ENCODE measurements at places on chromosomes 7 and 10.

DNA sequence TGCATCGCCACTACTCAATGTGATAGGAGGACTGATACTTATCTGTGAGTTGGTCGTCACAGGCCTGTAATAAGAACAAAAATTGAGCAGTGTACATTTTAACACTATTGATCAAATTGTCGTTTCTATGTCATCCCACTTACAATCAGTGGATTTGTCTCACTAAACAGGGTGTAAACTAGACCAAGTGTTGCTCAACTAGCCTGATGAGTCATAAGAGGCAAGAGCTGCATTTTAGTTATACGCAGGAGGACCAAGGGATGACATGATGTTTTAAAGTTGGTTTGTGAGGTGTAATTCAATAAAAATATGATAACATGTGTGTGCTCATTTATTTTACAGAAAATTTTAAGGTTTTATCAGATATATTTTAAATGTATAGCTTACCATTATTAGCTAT, 1239.2 kb downstream of the REEP3 start:
- DNase-seq: no peak

DNA sequence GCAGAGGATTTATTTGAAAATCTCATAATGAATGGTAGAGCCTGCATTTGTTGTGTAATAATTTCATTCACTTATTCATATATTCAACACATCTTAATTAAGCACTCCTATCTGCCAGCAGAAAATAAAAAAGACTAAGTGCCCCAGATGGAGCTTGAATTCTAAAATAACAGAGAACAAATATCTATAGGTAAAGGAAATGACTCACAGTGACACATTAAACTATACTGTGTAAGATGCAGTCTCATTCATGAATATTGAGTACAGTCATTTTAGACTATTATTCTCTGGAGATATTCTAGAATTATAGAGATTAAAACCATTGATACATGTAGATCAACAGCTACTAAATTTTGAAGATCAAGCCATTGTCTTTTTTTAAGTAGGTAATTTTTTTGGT, 72.1 kb downstream of the PTPRZ1 start:
- DNase-seq: no peak

GRCh38 chr7:29607889-29608288, 44.3 kb downstream of the PRR15 start:
- DNase-seq: no peak

DNA sequence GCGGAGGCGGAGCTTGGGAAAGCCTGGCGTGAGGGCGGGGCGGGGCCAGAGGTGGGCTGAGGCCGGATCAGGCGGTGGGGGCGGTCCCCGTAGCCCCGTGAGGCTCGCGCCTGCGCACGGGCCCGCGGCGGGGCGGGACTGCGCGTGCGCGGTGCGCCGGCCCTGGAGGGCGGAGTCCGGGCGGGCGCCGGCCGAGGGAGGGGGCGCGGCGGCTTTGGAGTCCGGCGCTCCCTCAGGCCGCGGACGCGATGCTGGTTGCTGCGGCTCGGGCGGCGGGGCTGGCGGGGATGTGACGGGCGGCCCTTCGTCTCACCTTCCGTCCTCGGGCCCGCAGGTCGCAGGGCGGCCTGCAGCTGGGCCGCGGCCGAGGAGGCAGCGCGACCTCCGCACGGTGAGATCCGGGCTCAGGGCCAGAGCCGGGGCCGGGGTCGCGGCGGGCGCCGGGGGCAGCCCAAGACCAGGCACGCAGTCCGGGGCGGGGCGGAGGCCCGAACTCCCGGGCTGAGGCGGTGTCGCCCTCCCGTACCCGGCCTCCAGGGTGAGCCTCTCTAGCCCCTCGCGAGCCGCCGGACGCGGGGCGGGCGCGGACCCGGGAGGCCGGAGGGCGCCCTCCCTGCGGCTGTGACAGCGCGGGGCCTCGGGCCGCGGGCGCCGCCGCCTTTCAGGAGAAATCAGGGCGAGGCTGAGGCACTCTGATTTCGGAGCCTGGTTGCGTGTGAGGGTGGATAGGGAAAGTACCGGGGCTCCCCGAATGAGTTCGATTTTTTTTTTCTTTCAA, at the start of gene CCSER2:
CCSER2 (plus strand) TSS at position 172 of the 778 bp plus-strand sequence. CDS start 42,464 bp downstream, outside the sequence.
- peak; percentile 99 for DNase-seq

GRCh38 chr7:94382746-94383145, 11.9 kb upstream of the COL1A2 start:
- DNase-seq: no peak

DNA sequence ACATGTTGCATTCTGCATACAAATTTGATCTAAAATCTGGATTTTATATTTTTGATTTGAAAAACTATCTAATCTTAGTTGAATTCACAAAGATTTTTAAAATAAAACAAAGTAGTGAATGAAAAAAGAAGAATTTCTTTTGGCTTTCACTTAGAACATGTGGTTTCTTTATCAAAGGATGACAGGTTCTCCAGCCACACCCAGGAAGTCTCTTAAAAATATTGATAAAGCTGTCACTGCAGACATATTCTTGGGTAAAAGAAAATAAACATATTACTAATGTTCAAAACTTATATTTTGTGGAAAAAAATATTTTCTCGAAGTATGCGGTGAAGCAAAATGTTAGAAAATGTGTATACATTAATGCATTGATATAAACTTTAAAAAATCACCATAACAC, 44.3 kb downstream of the ARL4A start:
- DNase-seq: no peak

GRCh38 chr10:14761372-14761771, 13.3 kb downstream of the FAM107B start:
- DNase-seq: no peak

DNA sequence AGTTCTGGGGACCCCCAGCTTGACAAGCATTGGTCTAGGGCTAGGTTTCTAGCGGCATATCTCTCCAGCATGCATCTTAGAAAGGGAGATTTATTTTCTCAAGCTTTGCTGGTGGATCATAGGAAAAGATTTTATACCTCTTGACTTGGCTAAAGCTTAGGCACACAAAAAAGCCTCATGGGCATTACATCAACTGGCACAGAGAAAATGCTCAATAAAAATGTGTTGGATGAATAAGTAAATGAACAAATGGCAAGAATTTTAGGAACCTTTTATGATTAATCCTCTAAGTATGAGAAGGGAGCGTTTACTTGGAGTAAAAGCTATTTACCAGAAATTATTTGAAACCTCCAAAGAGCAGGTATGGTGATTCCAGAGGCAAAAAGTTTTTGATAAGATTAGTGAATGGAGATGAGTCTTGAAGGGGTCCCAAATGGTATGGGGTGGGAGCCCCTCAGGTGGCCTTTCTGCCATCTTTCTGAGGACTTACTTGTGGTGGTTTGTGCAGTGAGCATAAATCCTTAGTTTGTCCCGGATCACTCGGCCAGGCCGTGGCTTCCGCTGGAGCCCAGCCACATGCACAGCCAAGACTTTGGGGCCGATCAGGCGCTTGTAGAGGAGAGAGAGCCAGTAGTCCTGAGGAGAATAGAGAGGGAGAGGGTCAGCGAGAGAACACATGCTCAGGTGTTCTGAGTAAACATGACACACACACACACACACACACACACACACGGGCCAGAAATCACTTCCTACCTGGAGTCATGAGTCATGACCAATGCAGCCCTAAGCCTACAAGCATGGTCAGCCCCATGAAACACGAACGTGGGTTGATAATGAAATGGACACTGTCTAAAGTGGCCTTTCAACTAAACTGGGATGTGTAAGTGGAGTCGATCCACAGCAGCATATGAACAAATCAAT, 43.1 kb upstream of the HPS1 start:
- no peak for DNase-seq

DNA sequence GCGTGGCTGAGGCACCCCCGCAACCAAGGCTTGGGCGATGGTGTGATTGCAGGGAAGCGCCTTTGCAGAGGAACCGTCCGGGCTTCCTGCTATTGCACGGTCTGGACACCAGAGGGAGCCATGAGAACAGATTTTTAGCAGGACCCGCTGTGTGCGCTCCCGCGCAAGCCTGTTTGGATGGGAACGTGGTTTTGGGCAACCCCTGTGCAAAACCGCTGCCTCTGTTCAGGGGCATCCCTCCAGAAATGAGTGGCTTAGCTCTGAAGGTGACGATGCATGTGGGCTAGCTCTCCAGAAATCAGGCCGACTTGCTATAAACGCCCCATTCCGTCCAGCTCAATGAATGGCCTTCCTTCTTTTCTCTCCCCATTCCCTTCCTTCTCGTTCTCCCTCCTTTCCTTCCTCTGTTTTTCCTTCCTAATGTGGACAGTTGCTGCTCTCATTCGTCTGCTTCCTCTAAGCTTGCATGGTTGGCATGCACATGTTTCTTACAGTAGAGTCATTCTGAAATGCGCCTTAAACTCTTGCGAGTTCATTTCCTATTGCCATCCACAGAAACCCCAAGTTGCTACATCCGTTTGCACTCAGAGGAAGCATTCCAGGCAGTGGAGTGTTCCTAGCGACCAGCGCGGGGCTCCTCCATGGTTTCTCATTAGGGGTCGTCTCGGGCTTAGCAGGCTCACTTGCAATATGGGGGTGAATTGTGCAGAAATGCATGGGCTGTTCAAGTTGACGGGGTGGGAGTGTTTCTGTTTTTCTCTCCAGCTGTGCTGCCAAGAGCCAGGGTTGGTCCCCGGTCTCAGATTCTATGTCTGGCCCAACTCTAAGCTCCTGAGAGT, 302.5 kb upstream of the GALNT17 start:
- DNase-seq: peak; percentile 74

DNA sequence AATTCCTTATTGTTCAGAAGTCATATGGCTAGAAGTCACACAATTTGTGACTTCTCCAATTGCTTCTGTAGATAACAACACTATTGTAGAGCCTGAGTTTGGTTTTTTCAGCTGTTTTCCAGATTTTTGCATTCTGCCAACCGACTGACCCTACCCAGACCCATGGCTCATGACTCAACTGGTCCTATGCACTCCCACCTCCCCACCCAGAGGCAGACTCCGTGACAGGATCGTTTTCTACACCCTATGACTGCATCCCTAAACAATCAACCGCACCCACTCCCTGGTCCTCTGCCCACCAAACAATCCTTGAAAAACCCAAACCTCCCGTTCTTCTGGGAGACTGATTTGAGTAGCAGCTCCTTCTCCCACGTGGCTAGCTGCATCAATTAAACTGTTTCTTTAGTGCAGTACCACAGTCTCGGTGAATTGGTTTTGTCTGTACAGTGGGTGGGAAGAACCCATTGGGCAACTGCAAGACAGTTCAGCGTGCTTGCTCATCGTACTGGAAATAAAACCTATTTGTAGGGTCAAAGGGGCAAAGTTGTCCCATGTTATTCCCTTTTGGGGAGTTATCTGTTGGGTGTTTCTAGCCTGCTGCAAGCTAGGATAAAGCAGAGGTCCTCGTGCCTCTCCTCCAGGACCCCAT, 150.3 kb upstream of the FAM20C start:
- DNase-seq: no peak

DNA sequence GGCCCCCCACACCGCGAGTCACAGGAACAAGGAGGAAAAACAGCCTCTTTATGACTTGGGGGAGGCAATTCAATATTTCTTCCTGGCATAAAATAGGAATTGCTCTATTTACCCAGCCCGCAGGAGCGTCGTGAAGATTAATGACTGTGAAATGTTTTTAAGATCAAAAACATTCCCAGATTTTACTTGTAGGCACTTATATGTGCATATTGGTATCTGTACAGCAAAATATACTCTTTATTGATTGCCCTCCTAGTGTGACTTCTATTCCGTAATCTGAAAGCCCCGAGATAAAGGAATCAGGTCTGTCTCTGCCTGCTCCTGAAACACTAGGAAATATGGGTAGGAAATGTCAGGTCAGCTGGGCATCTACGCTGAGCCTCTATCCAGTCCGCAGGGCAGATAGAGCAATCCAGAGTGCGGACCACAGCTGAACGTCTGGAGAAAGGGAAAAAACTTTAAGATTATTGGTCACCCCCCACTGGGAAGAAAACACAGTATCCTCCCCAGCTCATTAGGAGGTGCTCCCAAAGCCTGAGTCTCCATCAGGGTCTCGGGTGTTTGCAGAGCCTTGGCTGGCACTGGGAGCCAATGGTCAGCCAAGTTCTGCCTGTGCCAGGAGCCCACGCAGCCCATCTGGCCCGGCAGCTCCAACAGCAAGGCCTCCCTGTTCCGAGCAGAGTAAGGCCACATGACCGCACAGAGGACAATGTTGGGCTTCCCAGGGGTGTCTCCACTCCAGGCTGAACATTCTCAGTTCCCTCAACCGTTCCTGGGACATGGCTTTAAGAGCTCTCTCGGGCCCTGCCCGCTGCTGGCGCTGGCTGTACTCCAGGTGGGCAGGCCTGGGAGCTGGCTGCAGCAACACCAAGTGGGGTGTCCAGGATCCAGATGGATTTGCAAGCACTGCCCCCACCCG, 7.7 kb downstream of the CTBP2 start:
- DNase-seq: no peak

DNA sequence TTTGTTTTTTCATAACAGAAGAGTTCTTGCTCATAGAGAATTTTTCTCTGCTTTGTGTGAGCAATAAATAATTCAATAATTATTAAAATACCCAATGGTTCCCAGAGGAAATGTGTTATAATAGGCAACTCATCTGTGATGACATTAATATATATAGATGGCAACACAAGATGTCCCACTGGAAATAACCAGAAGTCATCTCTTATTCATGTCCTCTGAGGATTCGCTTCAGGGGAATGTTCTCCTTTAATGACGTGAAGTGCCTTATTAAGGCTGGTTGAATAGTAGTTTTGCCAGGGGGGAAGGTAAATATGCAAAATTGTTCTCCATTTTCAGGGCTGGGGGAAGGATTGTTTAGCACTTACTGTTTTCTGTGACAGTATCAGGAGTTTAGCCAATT, 3.1 kb downstream of the SLC39A12 start:
- DNase-seq: no peak

DNA sequence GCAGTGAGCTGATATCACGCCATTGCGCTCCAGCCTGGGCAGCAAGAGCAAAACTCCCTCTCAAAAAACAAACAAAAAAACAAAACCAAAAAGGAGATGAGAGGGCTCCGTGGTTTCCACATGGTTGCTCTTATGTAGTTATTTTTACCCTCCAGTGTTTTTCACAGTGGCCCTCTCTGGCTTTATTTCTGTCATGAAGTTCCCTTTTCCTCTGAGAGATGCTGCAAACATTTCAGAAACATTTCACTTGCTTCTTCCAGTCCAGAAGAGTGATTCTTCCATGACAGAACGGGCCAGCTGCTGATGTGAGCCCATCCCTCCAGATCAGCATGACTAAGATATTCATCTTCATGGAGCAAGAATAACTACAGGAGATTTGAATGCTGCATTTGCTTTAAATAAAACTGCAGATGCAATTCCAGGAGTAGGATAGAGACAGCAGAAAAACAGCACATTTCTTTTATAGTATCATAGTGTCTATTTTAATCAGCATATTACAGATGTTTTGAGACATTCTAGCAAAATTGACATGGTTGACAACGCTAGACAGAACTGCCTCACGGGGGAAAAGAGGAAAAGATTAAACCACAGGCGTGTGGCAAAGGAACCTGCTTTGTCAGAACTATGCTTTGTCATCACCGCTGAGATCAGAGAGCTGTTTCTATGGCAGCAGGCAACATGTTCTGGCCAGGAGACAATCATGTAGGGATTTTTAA, 40.3 kb downstream of the NRCAM start:
- no peak for DNase-seq

GRCh38 chr7:141234335-141235105, 160.7 kb downstream of the TMEM178B start:
- DNase-seq: no peak

Measured in neural crest cell (in vitro differentiated cells).